Nucleus accumbens (tissue), 56 donors: ENCODE measurements at places on chromosomes 5 and 9.

DNA sequence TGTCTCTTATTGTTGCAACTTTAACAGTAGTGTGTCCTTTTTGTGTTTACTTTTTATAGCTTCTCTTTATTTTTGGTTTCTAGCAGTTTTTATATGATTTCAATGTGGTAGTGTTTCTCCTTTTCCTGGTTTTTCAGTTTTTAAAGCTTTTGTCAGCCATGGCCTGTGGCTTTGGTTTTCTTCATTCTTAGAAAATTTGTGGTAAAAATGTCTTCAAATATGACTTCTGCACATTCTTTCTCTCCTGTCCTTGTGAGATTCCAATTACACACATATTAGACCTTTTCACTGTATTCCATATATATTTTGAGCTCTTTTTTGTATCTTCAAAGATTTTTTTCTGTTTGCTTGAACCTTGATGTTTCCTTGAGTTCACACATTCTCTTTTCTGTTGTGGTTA, 180.5 kb downstream of the CNTLN start:
- DNase-seq, result no peak

DNA sequence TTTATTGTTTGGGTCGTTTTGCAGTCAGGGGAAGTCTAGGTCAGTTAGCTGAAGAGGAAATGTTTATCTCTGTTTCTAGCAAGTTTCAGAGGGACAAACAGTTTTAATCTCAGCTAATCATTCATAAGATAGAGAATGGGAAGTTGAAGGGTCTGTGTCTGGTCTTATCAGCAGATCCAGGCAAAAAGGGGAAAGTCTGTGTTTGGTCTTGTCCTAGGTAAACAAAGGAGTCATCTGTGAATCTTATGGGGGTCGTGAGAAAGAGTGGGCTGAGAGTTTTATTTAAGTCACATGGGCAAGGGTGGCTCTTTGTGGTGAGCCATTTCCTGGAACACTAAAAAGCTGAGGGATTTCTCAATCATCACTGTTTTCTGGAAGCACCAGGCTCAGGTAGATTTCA, 5.6 kb upstream of the SNCAIP start:
- DNase-seq, result no peak

GRCh38 chr5:149733129-149733900, 3.2 kb downstream of the PPARGC1B start:
- DNase-seq, result no peak

DNA sequence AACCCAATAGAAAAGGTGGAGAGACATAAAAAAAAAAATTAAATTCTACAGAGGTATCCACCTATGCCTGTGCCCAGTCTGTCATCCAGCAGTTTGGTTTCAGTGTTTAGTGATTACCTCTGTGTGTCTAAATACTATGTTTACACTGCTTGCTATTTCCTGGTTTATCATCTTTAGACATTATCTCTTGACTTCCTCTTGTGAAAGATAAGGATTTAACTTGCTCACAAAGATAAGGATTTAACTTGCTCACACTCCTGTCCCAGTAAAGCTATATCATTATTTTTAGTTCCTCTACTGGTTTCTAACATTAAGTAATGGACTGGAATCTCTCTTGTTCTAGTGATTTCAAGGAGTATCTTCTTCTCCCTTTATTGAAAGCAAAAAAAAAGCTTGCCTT, 53.9 kb upstream of the ZFR start:
- no peak for DNase-seq

- DNase-seq, result no peak
Observed at GRCh38 chr5:142969186-142969585, 199.0 kb downstream of the ARHGAP26 start.

- DNase-seq, result no peak
Observed at GRCh38 chr5:38650946-38651345, 94.5 kb upstream of the LIFR start.

DNA sequence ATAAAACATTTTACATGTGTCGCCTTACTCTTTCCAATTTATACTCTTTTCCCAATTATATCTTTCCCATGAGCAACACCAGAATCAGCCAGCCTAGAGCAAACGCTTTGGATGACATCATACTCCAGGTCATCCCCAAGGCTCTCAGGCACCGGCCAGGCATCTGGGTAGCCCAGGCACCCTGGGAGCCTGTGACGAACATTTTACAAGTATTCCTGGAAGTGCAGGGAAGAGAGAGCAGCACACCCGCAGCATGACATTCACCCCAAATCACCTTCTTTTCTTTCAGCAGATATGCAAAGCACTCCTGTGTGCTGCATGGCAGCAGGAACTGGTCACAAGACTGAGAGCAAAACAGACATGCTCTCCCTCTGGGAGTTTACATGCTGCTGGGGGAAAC, 75.7 kb upstream of the SMIM23 start:
- DNase-seq, result no peak

- no peak for DNase-seq
Observed at GRCh38 chr9:92770360-92770995, 5.8 kb upstream of the BICD2 start.

- no peak for DNase-seq
Observed at GRCh38 chr5:115735108-115735998, 81.1 kb downstream of the CDO1 start.

GRCh38 chr9:36191686-36192085, 965 bp downstream of the CLTA start:
- DNase-seq, result no peak

DNA sequence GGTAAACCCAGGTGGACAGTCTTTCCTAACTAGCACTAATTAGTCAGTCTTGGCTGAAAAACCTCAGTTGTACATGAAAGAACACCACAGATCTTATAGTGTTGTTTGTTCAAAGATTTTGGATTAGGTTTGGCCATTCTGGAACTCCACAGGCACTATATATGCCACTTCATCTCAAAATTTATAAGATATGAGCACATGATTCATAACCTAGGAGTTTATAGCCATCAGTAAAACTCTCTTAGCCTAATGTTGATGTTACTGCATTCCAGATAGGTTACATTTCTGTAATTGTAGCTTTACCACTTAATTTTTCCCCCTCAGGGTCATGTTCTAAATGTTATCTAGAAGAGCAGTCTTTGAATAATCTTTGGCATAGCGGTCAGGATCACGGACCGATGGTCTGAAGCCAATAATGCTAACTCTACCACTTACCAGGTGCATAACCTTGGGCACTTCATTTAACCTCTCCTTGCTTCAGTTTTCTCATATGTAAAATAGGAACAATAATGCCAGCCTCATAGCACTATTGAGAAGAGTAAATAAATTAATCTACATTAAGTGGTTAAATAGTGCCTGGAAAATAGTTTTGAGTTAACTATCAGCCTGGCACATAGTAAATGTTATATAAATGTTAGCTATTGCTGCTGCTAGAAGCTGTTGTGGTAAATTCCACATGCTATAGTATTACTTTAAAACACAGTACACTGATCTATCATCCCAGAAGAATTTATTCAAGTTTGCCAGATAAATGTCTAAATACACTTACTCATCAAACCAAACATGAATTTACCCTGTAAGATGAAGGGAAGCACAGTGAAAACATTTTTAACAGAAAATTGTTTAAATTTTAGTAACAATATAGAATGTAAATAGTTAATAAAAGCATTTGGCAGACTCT, 743.9 kb downstream of the NR2F1-AS1 start:
- no peak for DNase-seq

DNA sequence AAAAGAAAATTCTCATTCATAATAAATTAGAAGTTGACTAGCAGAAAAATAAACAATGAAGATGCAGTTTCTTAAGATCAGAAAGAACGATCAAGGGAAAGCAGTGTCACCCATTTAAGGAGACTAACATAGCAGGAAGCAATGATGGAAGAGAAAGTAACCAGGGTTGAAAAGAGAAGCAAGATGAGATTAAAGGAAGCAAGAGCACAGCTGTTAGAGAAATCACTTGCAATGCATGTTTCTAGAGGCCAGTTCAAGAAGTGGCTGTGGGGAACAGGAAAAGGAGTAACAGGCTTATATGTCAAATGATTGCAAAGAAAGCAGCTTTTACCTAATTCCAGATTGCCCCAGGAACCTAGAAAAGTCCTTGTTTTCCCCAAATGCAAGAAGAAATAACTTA, 46.8 kb upstream of the SLC1A1 start:
- no peak for DNase-seq

DNA sequence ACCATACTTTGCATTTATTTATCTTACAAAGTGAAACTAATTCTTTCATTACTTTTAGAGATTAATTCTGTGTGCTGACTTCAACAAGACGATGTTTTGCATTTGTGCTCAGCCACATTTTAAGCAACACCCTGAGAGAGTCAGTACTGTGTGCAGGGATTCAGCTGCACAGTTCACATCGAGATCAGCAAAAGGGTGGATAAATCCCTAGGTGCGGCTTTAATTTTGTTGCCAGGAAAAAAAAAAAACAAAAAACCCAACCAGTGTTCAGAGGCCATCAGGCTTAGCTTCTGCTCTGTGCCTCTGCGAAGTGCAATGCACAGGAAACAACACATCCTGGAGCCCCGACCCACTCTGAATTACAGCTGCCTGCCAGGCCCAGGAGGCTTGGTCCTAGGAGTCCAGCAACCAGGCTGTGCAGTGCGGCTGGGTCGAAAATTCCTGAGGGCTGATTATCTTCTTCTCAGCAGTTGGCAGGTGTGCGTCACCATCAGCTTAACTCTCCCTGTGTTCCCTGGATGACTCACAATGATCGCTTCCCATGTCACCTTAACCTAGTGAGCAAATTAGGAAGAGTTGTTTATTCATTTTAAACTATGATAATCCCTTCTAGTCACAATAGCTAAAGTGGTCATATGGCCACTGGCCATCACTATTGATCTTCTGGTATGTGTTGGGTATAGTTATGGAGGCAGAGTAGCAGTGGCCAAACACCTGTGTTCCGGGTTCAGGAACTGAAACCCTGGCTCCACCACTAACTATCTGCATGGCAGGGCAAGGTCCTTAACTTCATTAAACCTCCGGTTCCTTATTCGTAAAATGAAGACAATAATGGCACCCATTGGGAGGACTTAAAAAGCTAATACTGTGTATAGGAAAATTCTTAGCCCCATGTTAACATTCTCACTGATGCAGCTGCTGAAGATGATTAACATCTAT, 31.2 kb upstream of the NDUFB6 start:
- no peak for DNase-seq
